Muscle of arm (tissue), 14 donors: ENCODE measurements at places on chromosomes 3 and 15. TPM values are rescaled to one million over a fixed set of nuclear protein-coding genes. Genes with fewer than 3 reads are reported as not detected.

- DNase-seq = no peak
Measured at GRCh38 chr3:100333051-100333450, 1.5 kb upstream of the NIT2 start.

DNA sequence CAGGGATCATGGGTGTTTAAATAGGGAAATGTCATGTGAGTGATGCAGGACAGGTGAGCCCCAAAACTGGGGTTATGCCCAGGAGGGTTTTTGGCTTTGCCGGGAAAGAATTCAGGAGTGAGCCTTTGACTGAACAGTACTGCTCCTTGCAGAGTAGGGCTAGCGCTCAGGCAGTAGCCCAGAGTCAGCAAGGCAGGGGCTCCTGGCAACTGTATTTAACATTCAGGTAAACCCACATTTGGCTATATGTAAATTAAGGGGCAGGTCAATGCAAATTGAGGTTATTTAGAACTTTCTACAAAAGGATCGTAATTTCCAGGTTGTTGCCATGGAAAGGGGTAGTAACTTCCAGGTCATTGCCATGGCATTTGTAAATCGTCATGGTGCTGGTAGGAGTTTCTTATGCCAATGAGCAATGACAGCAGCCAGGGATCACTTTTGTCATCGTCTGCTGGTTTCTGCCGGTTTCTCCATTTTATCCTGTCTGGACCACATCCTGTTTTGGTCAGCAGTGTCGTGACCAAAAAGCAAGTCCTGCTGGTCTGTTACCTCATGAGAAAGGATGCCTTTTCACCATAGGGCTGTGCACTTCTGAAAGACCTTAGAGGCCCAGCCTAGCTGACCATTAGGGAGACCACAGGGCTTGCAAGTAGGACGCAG lies 24.3 kb downstream of the MTHFS start:
- no peak for DNase-seq

DNA sequence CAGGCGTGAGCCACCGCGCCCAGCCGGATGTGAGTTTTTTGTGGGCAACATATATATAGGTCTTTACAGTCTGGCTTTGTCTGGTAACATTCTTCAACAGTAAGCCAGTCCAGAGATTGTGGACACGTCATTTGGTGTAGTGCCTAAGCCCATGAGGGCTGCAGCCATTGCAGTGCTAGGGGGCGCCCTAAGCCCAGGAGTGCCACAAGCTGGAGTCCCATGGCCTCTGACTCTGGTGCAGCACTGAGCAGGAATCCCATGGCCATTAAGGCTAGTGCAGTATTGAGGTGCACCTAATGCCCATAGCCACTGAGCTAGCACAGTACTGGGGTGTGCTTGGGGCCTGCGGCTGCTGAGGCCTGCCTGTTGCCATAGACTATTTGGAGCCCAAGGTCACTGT lies 136.4 kb upstream of the NDN start:
- DNase-seq = no peak

- no peak for DNase-seq
Measured at GRCh38 chr3:46561951-46562350, 4.2 kb downstream of the LRRC2 start.

DNA sequence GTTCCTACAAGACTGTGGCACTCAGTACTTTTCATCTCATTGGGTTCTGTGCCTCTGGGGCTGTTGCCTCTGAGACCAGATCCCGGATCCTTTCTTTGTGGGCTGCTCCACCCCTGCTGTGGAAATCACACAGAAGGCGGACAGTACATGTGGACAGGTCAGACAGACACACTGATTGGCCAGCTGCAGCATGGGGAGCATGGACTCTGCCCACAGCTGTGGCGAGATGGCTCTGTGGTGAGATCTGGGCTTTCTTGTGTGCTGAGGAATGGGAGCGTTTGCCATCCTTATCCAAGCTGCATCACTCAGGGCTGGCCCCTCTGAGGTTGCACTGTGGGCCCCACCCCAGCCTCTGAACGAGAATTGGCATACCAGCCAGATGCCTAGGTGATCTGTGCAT lies 147.0 kb downstream of the APBA2 start:
- DNase-seq = no peak

DNA sequence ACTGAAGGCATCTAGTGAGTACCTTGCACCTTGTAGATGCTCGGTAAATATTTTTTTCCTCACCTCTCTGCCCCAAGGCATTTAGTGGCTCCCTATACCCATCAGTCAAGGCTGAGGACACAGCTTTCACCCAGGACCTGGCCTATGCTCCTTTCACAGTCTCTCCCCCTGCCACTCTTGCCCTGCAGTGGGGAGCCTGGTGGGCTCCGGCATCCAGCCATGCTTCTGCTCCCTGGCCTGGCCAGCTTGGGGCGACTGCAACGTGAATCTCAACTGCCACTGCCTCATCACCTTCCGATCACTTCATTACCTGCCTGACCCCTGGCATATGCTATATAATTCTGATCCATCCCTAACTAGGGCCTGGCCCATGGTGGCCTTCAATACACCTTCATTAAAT lies 735 bp upstream of the CX3CR1 start:
- no peak for DNase-seq

- no peak for DNase-seq
Measured at GRCh38 chr3:11290743-11291680, 18.8 kb downstream of the ATG7 start.

- DNase-seq = no peak
Measured at GRCh38 chr3:65534805-65535204, 503.9 kb downstream of the MAGI1 start.

- no peak for DNase-seq
Measured at GRCh38 chr3:72560846-72561675, 287.2 kb downstream of the SHQ1 start.

- peak; percentile 53 for DNase-seq
Measured at GRCh38 chr3:142013326-142013980, 135.9 kb downstream of the TFDP2 start.

DNA sequence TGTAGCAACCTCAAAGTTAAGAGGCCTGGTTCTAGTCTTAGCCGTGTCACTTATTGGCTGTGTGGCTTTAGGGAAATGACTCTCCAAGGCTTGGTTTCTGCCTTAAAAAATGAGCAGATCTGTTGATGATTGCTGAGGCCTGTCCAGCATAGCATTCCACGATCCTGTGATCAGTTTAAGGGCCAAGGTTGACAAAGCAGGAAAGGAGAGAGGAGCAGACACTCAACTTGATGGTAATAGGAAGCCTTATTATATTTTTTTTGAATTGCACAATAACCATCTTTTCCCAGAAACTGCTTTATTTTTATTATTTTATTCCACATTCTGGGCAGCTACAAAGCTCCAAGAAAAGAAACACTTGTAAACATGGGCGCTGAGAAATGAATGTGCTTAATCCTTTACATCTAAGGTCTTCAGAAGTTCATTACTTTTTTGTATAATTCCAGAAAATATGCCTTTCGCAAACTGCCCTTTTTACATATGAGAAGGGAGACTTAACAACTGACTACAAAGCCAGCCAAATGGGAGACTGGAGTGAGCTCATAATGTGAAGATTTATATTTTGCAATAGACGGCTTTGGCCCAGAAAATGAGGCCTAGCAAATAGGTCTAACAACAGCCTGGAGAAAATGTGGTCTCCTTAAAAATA lies 241.0 kb downstream of the ATP8B4 start:
- peak; percentile 74 for DNase-seq

DNA sequence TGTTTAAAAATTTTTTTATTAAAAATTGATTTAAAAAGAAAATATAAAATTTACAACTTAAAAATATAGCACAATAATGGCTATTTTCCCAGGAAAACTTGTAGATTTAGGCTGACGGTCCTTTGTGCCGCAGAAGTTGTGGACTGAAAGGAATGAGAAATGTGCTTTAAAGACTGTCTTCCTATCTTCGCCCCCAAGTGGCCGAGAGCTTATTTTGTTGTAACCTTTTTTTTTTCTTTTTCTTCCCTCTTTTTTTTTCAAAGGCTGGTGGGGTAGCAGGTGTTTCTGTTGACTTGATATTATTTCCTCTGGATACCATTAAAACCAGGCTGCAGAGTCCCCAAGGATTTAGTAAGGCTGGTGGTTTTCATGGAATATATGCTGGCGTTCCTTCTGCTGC lies 15.5 kb downstream of the SLC25A26 start:
- DNase-seq = no peak

- no peak for DNase-seq
Measured at GRCh38 chr15:75640483-75641178, 607 bp upstream of the IMP3 start.

DNA sequence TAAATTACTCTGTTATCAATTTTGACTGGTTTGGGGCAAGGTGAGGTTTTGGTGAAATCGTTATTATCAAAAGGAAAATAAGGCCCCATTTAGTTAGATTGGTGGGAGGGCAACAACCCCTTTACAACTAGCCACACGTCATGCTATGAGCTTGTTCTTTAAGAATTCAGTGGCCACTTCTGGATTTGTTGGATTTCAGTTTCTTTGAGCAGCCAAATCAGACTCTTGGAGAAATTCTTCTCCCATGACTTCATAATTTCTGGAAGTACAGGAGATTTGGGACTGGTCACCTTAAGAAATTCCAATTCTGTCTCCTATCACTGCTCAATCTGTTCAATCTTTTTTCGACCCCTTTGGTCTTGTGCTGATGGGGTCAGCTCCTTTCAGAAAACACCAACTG lies 14.8 kb upstream of the WNT5A start:
- no peak for DNase-seq

GRCh38 chr3:64892671-64893309 lies 205.0 kb upstream of the ADAMTS9 start:
- DNase-seq = no peak

GRCh38 chr15:39465843-39466749 lies 114.8 kb upstream of the THBS1 start:
- DNase-seq = peak; percentile 86

GRCh38 chr3:47870156-47870555 lies 67.2 kb downstream of the DHX30 start:
- DNase-seq = no peak

GRCh38 chr15:80727596-80727995 lies 32.5 kb downstream of the ABHD17C start:
- DNase-seq = no peak

DNA sequence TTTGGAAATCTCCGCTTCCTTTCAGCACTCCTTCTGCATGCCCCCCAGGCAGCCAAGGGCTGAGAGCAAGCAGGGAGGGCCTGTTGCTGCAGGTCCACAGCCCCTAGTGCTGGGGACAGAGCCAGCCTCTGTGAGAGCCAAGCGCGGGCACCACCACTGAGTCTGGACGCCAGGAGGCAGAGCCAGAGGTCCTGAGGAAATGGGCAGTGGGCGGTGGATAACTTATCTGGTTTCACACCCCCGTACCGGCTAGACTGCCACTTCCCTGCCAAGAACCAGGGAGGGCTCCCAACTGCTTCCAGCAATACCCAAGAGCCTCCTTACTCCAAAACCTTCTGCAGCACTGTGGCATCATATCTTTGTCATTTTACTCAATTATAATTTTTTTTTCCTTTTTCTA lies 141.6 kb upstream of the IGF1R start:
- no peak for DNase-seq

GRCh38 chr3:43728476-43728875 lies 37.7 kb downstream of the ABHD5 start:
- DNase-seq = no peak

DNA sequence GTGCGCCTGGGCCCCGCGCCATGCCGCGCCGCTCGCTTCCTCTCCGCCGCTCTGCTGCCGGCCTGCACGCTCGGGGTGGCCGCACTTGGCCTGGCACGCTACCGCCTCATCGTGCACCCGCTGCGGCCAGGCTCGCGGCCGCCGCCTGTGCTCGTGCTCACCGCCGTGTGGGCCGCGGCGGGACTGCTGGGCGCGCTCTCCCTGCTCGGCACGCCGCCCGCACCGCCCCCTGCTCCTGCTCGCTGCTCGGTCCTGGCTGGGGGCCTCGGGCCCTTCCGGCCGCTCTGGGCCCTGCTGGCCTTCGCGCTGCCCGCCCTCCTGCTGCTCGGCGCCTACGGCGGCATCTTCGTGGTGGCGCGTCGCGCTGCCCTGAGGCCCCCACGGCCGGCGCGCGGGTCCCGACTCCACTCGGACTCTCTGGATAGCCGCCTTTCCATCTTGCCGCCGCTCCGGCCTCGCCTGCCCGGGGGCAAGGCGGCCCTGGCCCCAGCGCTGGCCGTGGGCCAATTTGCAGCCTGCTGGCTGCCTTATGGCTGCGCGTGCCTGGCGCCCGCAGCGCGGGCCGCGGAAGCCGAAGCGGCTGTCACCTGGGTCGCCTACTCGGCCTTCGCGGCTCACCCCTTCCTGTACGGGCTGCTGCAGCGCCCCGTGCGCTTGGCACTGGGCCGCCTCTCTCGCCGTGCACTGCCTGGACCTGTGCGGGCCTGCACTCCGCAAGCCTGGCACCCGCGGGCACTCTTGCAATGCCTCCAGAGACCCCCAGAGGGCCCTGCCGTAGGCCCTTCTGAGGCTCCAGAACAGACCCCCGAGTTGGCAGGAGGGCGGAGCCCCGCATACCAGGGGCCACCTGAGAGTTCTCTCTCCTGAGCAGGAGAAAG lies 951 bp downstream of the GPR62 start:
- DNase-seq = peak; percentile 39

DNA sequence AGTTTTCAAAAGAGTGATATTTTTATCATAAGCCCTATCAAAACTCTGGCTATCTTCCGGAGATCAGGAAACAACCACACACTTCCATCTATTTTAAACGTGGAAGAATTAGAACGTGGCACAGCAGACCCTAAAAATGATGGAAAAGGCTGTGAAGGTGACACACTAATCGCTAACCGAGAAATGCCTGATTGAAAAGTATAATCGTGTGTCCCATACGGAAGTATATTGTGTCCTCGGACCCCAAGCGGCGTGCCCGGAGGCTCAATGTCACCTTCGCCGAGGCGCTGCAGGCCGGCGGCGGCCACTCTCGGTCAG lies 642 bp downstream of the COX5A start:
- DNase-seq = no peak

DNA sequence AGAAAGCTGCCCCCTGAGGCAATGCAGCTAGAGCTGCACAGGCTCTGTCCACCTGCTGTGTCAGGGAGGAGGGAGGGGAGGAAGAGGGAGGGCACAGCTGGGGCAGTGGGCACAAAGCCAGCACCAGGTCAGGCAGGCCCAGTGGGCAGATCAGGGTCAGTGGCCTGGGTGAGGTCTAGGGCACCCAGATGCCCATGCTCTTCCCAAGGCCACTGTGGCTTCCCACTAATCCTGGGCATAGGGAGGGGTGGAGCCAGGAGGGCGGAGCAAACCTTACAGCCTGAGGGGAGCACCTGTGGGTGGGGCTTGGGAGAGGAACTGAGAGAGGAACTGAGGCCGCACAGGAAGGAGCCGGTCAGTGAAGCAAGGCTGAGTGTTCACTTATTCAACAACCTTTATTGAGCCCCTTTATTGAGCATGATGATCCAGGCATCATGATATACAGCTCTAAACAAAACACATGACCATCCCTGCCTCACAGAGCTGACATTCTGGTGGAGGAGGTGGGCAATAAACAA lies 55.0 kb downstream of the RHCG start:
- DNase-seq = no peak

FETUB gene
- polyA plus RNA-seq = 0.39 TPM

KLF13 gene
- 35.1 TPM for polyA plus RNA-seq

CYB561D2 gene
- 7.4 TPM for polyA plus RNA-seq

STRIT1 gene
- 66.9 TPM for polyA plus RNA-seq

ACTRT3 gene
- 3.3 TPM for polyA plus RNA-seq

SOX2 gene
- polyA plus RNA-seq = not detected

SLC28A2 gene
- 0.49 TPM for polyA plus RNA-seq

CDHR4 gene
- polyA plus RNA-seq = not detected

CYP11A1 gene
- polyA plus RNA-seq = 2.5 TPM

SNX22 gene
- 0.45 TPM for polyA plus RNA-seq

CCR8 gene
- polyA plus RNA-seq = not detected

RTP4 gene
- polyA plus RNA-seq = not detected

BSN gene
- polyA plus RNA-seq = 1.5 TPM

OIP5 gene
- polyA plus RNA-seq = 7.0 TPM

ST8SIA2 gene
- polyA plus RNA-seq = 11.8 TPM
